ENCODE measurements at places on chromosomes 13 and 19. TPM values are rescaled to one million over a fixed set of nuclear protein-coding genes. Genes with fewer than 3 reads are reported as not detected.

DNA sequence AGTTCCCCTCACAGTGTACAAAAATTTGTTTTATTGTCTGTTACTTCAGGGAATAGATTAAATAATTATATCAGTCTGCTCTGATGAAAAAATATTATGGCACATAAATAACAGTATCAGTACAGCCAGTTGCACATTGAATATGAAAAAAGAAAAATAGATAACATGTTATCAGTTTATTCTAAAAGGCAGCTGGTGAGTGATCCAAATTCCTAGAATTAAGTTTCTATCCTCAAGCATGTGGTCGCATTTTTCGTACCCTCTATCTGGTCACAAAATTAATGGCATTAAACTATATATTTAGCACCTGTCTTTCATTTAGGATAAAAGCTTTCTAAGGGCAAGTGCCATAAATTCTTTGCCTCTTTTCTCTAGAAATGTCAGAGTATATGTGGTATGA, 944.8 kb upstream of the PCDH9 start:
- H3K4me3 ChIP-seq: no peak overlapping the region
- no peak overlapping the region for H3K27ac ChIP-seq
- no peaks in the 10 kb centered on the region for H3K27me3 ChIP-seq
- no peaks in the 10 kb centered on the region for H3K36me3 ChIP-seq

Gene CACNG7
- total RNA-seq: 22.1 TPM

Gene MCEMP1
- total RNA-seq: not detected

DNA sequence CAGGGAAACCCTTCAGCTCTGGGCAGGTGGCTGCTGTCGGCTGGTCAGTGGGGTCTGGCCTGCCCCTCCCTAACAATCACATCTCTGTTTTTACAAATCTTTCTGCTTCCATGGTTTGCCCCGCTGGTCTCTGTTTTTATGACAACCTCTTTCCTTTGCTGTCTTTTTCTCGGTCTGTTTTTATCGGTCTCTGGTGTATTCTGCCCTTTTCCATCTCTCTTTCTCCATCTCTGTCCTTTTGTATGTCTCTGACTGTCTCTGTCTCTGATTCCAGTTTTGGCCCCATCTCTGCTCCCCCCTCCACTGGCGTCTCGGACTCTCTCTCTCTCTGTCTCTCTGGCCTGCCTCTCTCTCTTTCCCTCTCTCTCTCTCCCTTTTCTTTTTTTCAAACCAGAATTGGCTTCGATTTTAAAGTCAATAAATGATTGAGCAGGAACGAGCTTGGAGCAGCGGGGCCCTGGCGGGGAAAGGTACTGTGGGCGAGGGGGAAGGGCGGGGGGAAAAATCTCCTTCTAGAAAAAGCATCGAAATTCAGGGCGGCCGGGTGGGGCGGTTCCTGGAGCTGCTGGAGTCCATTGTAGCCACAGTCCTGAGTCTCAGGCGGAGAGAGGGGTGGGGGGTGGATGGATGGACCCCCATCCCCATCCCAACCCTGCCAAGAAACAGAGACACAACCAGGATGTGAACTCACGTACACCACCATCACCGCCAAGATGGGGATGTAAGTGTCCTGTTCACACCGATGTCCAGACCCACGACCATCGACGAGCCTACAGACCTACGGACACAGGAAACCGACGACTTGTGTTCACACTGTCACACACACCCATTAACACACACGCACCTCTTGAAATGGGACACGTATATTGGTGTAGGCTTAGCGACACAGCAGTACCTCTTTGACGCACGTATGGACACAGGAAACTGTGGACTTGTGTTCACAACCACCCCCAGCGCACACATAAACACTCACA, 3.0 kb downstream of the NFIX start:
- no peak overlapping the region for H3K27ac ChIP-seq
- peaks cover 2% of the 10 kb centered on the region for H3K36me3 ChIP-seq
- H3K4me1 ChIP-seq: no peaks in the 10 kb centered on the region
- no peak overlapping the region for H3K4me3 ChIP-seq

Gene FGF14
- 0.22 TPM for total RNA-seq

DNA sequence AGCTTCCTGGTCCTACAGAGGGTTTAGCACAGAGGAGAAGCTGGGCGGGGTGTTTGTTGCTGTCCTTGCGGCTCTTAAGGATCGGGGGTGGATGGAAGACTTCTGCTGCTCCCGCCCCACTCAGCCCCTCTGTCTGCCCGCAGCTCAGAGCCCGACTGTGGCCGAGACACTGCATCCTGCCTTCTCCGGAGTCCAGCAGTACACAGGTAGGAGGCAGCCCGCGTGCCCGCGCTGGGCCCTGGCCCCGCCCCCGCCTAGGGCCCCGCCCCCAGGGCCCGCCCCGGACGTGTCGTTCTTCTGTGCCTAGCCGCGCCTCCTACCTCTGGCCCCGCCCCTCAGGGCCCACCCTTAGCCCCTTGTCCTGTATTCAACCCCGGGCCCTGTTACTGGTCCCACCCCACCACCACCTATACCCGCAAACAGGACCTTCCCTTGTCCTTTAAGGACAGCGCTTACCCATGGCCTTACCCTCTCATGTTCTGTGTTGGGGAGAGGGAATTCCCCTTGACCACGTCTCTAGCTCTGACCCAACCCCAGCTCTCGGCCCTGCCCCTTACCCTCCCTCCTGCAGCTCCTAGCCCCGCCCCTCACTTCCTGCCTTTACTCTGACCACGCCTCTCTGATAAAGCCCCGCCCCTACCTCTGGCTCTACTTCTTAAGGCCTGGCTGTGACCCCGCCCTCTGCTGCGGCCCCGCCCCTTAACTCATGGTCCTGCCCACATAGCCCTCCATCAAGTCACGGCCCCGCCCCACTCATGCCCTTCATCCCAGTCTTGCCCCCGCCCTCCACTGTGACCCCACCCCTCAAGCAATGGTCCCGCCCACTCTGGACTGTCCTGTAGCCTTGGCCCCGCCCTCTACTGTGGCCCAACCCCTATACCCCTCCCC, 60.5 kb downstream of the CELF5 start:
- H3K27me3 ChIP-seq: no peaks in the 10 kb centered on the region
- 0 out of 2 replicates have a peak, but pooled peaks cover 8% of the 10 kb centered on the region for H3K36me3 ChIP-seq
- peak overlapping the region; percentile 71 for H3K4me3 ChIP-seq
- DNase-seq: peak; percentile 99
- H3K4me1 ChIP-seq: no peaks in the 10 kb centered on the region

GRCh38 chr13:99033814-99034213, 56.0 kb upstream of the DOCK9 start:
- no peaks in the 10 kb centered on the region for H3K27me3 ChIP-seq
- H3K4me1 ChIP-seq: no peaks in the 10 kb centered on the region
- no peak for DNase-seq
- no peaks in the 10 kb centered on the region for H3K36me3 ChIP-seq

GRCh38 chr19:39369200-39369599, 21.7 kb downstream of the PAF1 start:
- DNase-seq: no peak
- no peaks in the 10 kb centered on the region for H3K4me1 ChIP-seq
- H3K36me3 ChIP-seq: peaks cover 54% of the 10 kb centered on the region
- no peaks in the 10 kb centered on the region for H3K27me3 ChIP-seq

Gene MAST1
- total RNA-seq: 11.8 TPM

Gene MYO1F
- 1.2 TPM for total RNA-seq

Gene C19orf85
- total RNA-seq: 1.2 TPM

DNA sequence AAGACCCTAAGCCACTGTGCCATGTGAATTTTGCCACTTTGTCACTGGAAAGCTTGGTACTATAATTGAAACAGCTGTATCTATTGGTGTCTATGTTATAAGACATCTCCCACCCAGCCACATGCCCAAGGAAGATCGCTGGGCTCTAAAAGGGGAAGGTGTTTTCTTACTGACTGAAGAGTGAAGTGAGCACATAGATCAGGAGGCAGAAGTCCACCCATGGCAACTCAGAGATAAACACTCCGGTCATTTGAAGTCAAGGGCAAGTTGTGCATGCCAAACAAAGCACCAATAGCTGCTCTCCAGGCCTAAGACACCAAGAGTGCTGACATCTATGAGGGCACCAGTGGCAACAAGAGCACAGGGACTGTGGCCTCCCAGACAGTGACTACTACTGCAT, 153.8 kb downstream of the KCTD12 start:
- H3K27me3 ChIP-seq: no peaks in the 10 kb centered on the region
- DNase-seq: no peak
- H3K4me3 ChIP-seq: no peak overlapping the region
- H3K36me3 ChIP-seq: peaks cover under 1% of the 10 kb centered on the region

DNA sequence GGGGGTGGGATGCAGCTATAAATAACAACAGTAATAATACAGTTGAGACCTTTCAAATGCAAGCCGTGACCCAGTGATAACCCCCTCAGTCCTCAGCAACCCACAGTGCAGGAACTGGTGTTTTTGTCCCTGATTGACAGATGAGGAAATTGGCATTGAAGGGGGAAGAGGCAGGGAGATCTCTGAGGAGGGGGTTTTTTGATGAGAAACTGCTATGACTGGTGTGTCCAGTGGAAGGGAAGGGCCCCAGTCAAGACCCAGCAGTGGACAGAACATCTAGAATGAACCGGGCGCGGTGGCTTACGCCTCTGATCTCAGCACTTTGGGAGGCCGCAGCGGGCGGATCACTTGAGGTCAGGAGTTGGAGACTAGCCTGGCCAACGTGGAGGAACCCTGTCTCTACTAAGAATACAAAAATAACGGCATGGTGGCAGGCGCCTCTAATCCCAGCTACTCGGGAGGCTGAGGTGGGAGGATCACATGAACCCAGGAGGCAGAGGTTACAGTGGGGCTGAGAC, 1.9 kb downstream of the MAP1S start:
- no peak overlapping the region for H3K27ac ChIP-seq
- no peak for DNase-seq
- no peaks in the 10 kb centered on the region for H3K27me3 ChIP-seq
- peaks cover 43% of the 10 kb centered on the region for H3K36me3 ChIP-seq
- peak overlapping the region; percentile 85 for H3K4me3 ChIP-seq

DNA sequence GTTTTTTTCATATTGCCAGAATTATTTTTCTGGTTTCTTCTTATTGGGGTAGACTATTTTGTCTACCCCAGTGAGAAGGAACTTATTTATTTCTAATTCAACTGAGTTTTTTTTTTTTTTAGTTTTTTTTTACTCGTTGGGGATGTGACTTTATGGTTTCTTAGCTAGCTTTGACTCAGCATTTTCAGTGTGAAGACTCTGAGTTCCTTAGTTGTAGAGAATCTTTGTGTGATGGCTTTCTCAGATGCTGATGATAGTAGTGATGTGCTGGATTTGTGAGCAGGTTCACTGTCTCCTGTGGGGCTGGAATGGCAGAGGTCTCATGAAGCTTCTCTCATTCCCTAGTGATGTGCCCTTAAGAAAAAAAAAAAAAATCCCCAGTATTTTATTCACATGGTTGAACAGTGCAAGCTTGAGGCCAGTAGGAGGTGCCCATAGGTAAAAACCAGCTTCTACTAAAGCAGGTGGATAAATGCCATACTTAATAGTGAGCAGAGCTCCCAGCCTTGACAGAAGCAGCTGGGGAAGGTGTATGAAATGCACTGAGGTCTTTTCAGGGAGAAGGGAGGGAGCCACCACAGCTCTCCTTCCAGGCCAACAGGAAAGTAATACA, 106.2 kb upstream of the KLF5 start:
- H3K27me3 ChIP-seq: no peaks in the 10 kb centered on the region
- no peak overlapping the region for H3K27ac ChIP-seq
- no peak for DNase-seq
- H3K36me3 ChIP-seq: peaks cover 13% of the 10 kb centered on the region
- no peaks in the 10 kb centered on the region for H3K4me1 ChIP-seq

DNA sequence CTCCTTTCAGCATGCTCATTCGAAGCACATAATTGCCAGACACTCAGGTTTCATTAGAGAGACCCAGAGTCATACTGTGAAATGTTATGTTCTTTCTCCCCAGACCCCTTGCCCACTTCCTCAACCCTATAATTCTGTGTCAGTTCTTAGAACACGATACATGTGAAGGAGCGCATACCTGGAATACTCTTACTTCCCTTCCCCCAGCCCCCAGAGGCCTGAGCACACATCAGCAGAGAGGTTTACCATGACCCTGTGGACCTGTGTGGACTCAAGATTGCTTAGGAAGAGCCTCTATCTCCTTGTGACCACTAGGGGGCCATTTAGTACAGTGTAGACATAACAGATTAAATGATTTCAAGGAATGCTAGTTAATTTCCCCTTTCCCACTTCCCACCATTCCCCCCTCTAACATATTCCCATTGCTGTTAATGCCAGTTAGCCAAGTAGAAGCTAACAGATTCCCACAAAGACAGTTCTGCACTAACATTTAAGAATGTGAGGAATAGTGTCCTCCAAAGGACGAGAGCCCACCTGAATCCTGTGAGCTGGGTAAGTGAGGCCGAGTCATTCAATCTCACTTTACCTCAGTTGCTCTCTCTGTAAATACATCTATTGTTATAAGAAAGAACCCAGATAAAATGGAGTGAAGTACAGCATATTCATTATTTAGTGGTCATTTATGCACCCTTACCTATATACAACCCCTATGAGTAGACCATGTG, 154.2 kb upstream of the MAB21L1 start:
- H3K4me1 ChIP-seq: 0 out of 2 replicates have a peak, but pooled peaks cover 3% of the 10 kb centered on the region
- no peak overlapping the region for H3K4me3 ChIP-seq
- H3K27me3 ChIP-seq: no peaks in the 10 kb centered on the region
- H3K36me3 ChIP-seq: no peaks in the 10 kb centered on the region
- peak; percentile 75 for DNase-seq

- no peaks in the 10 kb centered on the region for H3K36me3 ChIP-seq
- H3K27me3 ChIP-seq: no peaks in the 10 kb centered on the region
- no peak overlapping the region for H3K27ac ChIP-seq
- DNase-seq: no peak
- no peak overlapping the region for H3K4me3 ChIP-seq
- H3K4me1 ChIP-seq: no peaks in the 10 kb centered on the region
Measured at GRCh38 chr19:15025217-15025616, 24.1 kb upstream of the CASP14 start.

- no peaks in the 10 kb centered on the region for H3K4me1 ChIP-seq
- no peak for DNase-seq
- H3K27ac ChIP-seq: no peak overlapping the region
- H3K36me3 ChIP-seq: no peaks in the 10 kb centered on the region
- no peak overlapping the region for H3K4me3 ChIP-seq
Measured at GRCh38 chr13:39448834-39449233, 154.2 kb downstream of the LHFPL6 start.

Gene ZNF573
- 17.5 TPM for total RNA-seq

DNA sequence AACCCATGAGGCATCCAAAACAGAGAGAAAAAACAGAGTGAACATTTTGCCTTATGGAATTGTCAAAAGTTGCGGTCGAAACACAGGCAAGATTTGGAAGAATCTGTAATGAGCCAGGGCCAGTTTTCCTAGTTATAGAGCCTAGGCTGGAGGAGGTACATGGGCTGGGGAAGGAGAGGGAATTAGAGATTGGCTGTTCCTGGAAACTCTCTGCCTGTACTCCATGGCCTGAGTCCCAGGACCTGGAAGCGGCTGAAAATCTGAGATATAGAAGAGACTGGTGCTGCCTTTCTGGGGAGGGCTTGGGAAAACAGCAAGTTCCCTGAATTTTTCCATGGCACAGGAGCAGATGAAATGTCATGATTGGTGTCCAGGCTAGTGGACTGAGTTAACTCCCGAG, 122.8 kb upstream of the KLF12 start:
- H3K27ac ChIP-seq: no peak overlapping the region
- no peak overlapping the region for H3K4me3 ChIP-seq
- no peaks in the 10 kb centered on the region for H3K36me3 ChIP-seq
- H3K4me1 ChIP-seq: no peaks in the 10 kb centered on the region
- no peaks in the 10 kb centered on the region for H3K27me3 ChIP-seq

Gene FEM1A
- total RNA-seq: 20.0 TPM

All from H9 (cell line).